ENCODE measurements at places on chromosomes 13 and 19.

DNA sequence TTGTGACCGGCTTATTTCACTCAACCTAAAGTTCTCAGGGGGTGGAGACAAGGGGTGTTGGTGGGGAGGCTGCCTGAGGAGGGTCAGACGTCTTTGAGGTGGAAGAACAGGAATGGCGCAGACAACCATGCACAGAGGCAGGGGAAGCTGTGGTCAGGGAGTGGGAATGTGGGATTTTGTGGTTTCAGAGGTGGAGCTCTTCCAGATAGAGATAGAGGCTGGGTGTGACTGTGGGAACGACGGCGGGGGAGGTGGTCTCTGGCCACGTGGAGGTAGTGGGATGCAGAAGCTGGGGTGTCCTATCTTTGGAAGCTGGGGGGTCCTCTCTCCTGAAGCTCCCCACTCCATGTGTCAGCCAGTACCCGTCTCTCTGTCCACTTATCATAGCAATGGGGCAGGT, 7.8 kb upstream of the KLK14 start:
- DNase-seq: no peak

DNA sequence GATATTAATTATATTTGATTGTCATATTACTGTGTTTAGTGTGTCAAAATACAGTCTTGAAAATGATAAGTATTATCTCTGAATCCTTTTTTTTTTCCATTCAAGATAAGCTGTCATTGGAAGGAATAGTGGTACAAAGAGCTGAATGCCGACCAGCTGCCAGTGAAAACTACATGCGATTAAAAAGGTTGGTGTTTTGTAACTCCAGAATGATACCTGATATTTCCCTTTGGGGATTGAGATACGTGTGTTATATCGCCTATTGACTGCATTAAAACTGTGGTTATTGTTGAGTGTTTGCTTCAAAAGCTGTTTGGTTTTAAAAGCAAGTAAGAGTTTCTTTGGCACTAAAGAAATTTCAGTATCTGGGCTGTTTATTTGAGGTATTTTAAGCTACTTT, 6.5 kb upstream of the KCTD4 start:
- DNase-seq: no peak

DNA sequence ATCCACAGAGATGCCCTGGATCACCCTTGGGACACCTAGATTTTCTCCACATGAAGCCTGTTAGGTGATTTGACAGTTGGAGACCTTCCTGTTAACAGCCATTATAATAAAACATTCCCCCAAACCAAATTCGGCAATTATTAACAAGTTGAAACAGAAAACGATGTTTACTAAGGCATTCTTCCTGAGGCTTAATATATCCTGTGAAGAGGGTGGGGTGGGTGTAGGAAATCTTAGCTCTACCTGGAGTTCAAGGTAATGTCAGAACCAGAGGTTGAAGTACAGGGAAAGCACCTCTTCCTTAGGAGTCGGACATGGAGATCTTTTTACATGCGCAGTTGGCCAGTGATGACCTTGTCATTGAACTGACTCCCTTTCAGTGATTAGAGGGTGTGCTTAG, 143.0 kb downstream of the FGF9 start:
- no peak for DNase-seq

- no peak for DNase-seq
Observed at GRCh38 chr13:66977161-66977560, 253.0 kb downstream of the PCDH9 start.

DNA sequence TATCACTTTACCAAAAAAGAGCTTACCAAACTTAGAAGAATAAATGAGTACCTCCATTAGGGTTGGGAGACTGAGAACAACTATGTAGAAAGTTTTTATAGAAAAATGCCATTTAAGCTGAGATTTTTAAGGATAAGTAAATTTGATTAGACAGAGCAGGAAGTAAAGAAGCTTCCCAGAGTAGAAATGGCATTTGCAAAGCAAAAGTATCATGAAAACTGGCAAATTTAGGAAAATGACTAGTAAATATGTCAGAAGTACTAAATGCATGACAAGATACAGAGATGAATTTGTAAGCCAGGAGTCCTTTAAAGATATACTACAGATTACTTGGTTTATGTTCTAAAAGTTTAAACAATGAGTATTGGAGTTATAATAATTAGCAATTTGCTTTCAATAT, 2581.8 kb downstream of the PCDH9 start:
- DNase-seq: no peak

DNA sequence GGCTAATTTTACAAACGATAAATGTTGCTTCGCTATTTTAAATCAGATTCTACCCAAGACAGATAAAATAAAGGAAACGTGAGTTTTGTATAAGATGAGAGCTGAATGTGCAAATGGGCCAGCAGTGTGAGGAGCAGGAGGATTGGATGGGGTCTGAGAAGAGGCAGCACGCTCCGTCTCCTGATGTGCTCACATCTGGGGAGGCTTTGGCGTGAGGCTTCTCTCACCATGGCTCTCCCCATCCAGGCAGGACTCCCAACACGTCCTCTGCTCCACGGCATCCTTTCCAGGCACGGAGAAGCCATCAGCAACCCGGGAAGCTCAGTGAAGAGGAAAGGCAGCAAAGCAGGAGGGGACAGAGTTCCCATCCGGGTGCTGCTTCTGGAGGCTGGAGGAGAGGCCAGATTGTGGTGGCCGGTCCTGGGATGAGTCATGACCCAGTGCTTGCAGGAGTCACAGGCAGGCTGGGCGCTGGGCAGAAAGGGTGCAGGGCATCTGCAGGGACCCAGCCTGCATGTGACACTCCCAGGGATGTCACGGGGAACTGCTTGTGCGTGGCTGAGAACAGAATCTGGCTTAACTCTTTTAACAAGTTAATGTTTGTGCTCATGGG, 47.5 kb downstream of the ZNF536 start:
- DNase-seq: no peak
